ENCODE measurements at places on chromosomes 2 and 18.

DNA sequence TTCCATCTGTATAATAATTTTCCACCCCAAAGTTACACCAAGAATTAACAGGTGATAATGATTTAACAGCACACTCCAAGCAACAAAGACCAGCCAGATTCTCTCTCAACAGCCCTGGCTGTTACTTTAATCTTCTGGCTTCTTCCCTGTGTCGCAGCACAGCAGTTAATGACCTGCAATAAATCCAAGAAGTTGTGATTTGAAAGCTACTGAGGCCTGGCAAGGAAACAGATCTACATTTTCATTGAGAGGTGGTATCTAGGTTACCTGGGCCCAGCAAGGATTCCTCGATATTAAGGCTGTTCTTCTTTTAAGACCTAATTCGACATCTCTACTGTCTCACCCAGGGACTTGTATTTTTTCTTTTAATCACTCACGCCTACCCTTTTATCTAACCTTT lies 433.8 kb downstream of the NBAS start:
- no peak for DNase-seq

DNA sequence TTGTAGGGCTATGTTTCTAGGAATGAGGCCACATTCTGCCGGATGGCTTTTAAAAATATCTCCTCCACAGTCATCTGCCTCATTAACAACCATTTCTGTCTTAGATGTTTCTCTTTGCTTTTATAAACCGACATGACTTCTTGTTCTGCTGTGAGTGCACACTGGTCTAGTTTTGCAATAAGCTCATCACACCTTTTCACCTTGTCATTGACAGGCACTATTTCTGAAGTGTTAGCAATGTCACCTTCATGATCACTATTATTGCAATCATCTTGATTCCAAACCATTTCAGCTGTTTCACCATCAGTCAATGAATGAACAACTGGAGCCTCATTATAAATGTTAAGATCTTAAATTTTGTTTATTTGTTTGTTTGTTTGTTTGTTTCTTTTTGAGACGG lies 523.7 kb upstream of the DSEL start:
- no peak for DNase-seq

- no peak for DNase-seq
These were observed 98.6 kb upstream of the ZNF397 start for GRCh38 chr18:35142275-35142615.

DNA sequence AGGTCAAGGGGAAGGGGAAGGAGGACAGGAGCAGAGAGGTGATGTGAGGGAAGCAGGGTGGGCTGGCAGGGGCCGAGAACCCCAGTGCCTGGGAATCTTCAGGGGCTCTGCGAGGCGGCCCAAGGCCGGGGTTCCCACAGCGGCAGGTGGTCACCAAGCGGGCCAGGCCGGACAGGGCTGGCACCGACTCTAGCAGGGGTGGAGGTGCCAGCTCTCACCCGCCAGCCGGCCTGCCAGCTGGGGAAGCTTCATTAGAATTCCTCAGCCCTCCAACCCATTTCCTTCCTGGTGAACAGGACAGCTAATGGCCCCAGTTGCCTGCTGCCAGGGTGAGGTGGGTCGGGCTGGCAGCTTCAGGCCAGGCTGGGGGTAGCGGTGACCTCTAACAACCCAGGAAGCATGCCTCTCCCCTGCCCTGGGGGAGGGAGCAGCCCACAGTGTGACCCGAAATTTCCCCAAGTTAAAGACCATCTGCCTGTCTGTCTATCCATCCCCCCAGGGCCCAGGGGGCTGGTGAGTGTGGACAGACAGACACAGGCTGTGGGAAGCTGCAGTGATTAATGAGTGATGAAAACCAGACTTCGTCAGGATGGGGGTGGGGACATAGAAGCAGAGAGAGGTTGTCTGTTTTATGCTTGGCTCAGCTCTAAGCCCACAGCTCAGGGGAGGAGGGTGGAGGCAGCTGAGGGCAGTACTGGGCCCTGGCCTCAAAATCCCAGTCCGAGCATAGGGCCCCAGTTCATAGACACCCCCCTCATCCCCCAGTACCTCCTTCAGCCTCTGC lies 144.1 kb downstream of the ZFP36L2 start:
- no peak for DNase-seq

- DNase-seq: no peak
These were observed 2.6 kb downstream of the DYSF start for GRCh38 chr2:71455741-71456569.

DNA sequence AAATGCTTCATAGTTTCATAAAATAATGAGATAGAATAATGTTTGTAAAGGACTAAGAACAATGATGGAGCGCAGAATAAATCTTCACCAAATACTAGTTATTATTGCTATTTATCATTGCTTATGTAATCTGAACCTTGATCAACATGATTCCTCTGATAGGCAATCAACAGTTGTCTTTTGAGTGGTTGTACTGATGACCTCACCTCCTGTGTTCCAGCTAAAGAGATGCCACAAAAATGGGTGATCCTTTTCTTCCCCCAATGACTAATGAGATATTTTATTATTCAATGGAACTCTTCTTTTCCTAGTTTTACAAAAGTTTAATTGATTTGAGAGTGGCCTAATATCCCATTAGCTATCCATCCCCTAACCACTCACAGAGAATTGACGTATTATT lies 784.0 kb upstream of the FSHR start:
- DNase-seq: no peak

DNA sequence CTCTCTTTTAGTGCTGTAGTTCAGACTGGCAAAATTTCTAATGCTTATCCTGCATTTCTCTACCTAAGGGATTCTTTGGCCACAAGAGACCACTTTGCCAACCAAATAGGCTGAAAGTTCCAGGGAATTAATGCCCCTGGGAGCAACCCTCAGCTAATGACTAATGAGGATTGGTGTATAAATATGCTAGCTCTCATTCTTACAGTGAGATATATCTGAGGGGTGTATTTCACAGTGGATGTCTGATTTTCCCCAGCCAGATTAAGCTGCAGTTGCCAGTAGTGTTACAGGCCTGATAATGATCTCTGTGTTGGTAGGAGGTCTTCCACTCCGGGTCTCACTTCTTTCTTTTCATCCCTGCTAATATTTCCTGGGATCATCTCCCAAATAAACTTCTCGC lies 90.4 kb downstream of the GULP1 start:
- no peak for DNase-seq

All from upper lobe of left lung (tissue), 6 donors.